Hematopoietic multipotent progenitor cell treated with erythropoietin and hydrocortisone succinate and interleukin-3 and kit ligand, for 4 days (in vitro differentiated cells): ENCODE measurements at places on chromosomes 2 and 18.
A peak's percentile ranks its signal among the peaks of the same experiment; 100 is the strongest.

- no peak for DNase-seq
These were observed 124.1 kb downstream of the RBM43 start for GRCh38 chr2:151137526-151137925.

- no peak for DNase-seq
These were observed 23.9 kb downstream of the RAB31 start for GRCh38 chr18:9732031-9732430.

GRCh38 chr2:1748741-1749488 is 4.6 kb upstream of the PXDN start:
- no peak for DNase-seq

DNA sequence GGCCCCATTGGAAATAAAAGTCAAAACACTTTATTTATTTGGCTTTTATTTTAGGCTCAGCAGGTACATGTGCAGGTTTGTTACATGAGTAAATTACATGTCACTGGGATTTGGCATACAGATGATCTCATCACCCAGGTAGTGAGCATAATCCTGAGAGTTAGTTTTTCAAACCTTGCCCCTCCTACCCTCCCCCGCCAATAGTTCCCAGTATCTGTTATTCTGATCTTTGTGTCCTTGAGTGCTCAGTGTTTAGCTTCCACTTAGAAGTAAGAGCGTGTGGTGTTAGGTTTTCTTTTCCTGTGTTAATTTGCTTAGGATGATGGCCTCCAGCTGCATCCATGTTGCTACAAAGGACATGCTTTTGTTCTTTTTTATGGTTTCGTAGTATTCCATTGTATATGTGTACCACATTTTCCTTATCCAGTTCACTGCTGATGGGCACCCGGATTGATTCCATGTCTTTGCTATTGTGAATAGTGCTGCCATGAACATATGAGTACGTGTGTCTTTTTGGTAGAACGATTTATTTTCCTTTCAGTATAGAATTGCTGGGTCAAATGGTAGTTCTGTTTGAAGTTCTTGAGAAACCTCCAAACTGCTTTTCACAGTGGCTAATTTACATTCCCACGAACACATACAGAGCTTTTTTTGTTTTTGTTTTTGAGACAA is 47.9 kb downstream of the ARMC9 start:
- DNase-seq, result no peak

DNA sequence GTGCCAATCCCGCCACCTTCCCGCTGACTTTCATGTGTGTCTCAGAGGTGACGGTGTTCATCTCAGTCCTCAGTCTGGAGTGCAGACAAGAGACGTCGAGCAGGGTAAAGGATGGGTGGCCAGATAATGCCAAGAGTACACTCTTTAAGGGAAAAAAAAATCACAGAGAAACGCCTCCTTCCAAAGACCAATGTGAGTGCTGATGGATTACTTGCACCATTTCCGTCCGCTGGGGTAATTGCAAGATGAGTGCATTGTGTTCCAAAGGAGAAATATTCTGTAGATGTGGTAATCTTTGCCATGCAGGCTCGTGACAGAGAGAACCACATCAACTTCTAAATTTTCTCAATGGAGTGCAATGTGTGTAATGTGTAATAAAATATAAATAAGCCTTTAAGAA is 81.0 kb downstream of the KLHL29 start:
- DNase-seq, result no peak

- no peak for DNase-seq
These were observed 12.6 kb upstream of the D2HGDH start for GRCh38 chr2:241721852-241722251.

DNA sequence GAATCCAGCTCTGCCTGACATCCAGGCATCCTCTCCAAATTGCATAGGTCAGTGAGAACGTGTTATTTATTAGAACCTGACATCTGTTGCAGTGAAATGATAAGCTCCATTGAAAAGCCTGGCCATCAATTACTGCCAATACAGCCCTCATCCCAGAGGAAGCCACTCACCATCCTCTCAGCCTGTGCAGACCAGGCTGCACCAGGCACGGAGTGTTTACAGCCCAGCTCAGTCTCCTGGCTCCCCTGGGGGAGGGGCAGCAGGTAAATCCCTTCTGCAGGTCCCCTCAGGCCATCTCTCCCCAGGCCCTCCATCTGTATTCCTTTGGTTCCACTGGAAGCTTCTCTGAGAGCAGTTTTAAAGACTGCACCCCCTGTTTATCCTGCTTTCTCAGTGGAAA is 82.6 kb upstream of the FOSL2 start:
- DNase-seq, result no peak

- no peak for DNase-seq
These were observed 5.1 kb downstream of the ADRA2B start for GRCh38 chr2:96111257-96111640.

DNA sequence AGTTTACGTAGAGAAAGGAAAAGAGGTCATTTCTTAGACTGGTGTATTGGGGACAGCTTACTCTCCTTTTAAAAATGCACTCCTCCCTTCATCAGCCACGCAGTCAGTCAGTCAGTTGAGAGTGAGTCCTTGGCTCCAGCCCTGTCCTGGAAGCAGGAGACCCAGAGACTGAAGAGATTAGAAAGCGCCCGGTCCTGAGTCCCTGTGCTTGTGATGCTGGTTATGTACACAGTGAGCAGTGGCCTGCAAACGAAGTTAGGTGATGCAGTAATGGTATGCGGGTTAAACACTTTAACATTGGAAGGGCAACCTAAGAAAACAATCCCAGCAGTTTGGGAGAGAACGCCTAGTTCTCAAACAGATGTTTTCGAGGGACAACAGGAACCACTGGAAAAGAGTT is 6.3 kb upstream of the ASB1 start:
- DNase-seq, result no peak

- no peak for DNase-seq
These were observed 138.6 kb downstream of the BCL2 start for GRCh38 chr18:63180971-63181376.

- DNase-seq, result peak; percentile 72
These were observed 98.0 kb downstream of the STPG4 start for GRCh38 chr2:47056868-47057686.

- no peak for DNase-seq
These were observed 175.9 kb downstream of the SH3RF3 start for GRCh38 chr2:109304731-109305470.

GRCh38 chr2:237045449-237045848 is 40.2 kb upstream of the COPS8 start:
- no peak for DNase-seq

- no peak for DNase-seq
These were observed 112.5 kb upstream of the ASB18 start for GRCh38 chr2:236376566-236377244.

DNA sequence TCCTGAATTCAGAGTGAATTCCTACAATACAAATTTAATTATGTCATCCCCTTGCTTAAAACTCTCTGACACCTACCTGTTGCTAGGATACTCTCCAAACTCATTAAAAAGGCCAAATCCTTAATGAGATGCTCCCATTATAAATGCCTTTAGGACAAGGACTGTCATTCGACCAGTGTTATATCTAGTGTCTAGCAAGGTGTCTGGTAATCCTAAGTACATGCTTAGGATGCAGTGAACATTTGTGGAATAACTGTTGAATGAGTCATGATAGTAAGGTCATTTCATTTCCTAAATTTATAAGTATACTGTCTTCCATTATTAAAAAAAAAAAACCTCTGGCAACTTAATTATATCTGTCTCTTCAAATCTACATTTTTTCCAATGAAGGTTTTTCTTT is 588.9 kb upstream of the NRXN1 start:
- DNase-seq, result no peak

DNA sequence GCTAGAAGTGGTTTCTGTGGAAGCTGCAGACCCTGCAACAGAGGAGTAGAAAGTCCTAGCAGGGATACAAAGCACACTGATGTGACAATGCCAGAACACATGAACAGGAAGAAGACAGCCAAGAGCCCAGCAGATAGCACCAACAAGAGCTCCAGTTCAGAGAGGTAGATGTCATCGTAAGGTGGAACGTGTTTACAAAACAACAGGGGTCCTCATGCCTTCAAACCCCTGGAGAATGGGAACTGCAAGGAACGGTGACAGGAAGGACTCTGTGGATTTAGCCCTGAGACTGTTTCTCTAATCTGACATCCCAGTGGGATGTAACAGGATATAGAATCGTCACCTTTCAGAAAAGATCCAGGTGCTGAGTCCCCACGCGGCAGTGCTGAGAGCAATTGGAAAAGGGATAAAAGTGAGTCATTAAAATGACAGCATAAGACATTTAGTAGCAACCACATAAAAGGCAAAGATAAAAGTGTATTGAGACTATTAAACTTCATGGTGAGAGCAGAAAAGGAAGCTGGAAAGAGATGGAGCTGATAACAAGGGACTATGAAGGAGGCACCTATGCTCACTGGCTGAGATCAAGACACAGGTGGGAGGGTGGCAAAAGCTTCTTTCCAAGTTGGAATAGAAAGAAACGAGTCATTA is 195.2 kb downstream of the FBXO15 start:
- no peak for DNase-seq

DNA sequence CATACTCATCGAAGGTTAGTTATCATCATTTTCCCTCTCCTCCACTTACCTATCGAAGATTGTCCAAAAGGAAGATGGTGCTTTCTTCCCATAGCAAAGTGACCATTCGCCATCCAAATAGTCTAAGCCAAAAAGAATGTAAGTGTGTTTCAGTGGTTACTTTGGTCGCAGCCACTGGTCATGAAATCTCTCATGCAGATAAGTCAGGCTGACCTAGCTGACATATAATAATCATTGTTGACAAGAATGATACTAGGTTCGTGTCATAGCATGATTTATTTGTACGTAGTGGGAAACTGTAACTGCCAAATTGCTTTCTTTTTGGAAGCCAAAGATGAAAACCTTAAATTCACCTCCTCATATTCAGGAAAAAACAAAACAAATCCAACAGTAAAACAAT is 89.6 kb upstream of the PMAIP1 start:
- DNase-seq, result no peak

GRCh38 chr2:202778217-202778616 is 93.3 kb downstream of the ICA1L start:
- peak; percentile 30 for DNase-seq

DNA sequence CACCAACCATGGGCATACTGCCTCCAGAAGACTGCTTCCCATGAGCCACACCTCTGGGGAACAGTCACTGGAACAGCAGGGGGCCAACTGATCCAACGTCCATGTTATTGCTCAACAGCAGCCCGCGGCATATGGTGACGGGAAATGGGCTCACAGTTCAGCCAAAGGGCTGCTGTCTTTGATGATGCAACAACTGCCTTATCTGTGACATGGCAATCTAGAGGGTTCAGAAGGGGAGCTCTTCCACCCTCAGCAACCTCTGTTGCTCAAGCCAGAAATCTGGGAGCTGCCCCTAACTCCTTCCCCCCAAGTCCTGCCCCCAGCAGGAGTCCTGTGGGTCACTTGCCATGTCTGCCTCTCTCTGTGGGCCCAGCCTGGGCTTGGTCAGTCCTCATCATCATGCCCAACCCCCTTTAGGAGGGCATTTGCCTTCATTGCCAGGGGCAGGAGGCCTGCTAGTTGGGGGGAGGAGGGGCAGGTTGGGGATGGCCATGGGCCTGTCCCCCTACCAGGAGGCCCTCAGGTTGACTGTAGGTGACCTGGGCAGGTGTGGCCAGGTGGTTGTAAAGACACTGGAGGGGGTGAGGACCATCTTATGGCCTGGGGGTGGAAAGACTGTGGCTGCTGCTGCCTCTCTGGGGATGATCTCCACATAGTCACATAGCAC is 212.9 kb downstream of the CYP26B1 start:
- DNase-seq, result peak; percentile 59

GRCh38 chr18:8658858-8659485 is 46.4 kb upstream of the MTCL1 start:
- no peak for DNase-seq

DNA sequence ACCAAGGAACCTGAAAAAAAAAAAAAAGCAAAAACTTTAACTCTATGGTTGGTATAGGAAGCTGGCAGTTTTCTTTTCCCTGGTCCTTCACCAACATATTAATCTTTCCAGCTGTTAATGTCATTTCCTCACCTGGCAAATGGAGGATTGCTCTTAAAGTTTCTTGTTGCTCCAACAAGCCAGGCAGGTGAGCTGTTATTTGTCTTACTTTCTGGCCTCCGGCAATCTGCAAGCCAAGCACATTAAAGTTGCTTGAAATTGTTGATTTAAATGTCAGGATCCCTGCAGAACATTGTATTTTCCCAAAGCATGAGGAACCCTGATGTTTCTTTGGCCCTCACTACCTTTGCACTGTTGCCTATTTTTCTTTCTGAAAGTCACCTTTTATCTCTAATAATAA is 664.9 kb downstream of the METTL4 start:
- DNase-seq, result no peak

- DNase-seq, result no peak
These were observed 15.9 kb downstream of the GATA6 start for GRCh38 chr18:22185273-22185672.

DNA sequence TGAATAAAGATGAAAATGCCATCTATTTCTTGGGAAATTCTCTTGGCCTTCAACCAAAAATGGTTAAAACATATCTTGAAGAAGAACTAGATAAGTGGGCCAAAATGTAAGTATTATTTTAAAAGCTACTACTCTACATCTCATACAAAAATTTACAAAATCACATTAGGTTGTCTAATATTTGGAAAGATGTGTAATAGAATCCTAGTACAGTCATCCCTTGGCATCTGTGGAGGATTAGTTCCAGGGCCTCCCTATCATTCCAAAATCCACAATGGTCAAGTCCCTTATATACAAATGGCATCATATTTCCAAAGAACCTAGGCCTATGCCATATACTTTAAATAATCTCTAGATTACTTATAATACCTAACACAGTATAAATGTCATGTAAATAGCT is 41.2 kb downstream of the KYNU start:
- no peak for DNase-seq

GRCh38 chr2:200131307-200131706 is 175.2 kb upstream of the SPATS2L start:
- no peak for DNase-seq

GRCh38 chr18:56458770-56459712 is 179.4 kb downstream of the TXNL1 start:
- no peak for DNase-seq

DNA sequence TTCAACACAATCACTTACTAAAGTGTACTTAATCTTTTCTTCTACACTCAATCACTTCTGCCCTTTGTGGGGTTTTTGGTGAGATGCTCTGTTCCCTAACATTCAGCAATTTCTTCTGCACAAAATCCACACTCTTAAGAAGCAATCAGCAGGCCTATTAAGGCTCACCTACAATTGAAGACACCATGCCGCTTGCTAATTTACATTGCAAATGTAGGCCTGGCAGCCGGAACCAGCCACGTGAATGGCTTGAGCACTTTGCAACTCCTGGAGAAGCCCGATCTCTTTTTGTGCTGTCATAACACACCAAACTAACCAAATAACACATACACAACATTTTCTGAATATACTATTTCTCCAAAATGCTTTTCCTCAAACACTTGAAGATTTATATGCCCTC is 66.3 kb downstream of the NYAP2 start:
- DNase-seq, result no peak

DNA sequence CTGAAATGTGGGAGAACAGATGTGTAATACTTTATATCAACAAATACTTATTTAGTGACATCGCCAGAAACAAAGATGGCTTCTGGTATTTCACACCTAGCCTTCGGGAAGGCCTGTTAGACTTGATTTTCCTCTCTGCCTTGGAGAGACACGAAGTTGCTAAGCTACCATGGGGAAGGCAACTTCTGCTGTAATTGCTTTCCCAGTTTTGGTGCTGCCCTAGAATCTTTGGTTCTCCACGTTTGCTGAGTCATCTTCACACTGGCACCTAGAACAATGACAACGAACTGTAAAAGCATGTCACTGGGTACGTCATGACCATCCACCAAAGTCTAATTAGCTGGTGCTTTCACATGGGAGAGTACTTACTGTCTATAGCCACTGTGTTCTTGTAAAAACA is 58.7 kb upstream of the ACTR3 start:
- DNase-seq, result peak; percentile 18
